Muscle of leg (tissue), 16 donors: ENCODE measurements at places on chromosomes 3 and 15.

- DNase-seq = no peak
These were observed 30.3 kb upstream of the RNF7 start for GRCh38 chr3:141707741-141708203.

- no peak for DNase-seq
These were observed 68.9 kb downstream of the RNF13 start for GRCh38 chr3:149881879-149882278.

- DNase-seq = peak; percentile 46
These were observed 345.9 kb downstream of the FOXP1 start for GRCh38 chr3:71237672-71238071.

- peak; percentile 72 for DNase-seq
These were observed 858 bp upstream of the SACM1L start for GRCh38 chr3:45688194-45688881.

GRCh38 chr15:93182703-93183205, 93.7 kb upstream of the RGMA start:
- no peak for DNase-seq
